Activated naive CD4-positive, alpha-beta T cell treated with Interleukin-2 at 50 U/mL for 16 hours (primary cell): ENCODE measurements at places on chromosomes 3 and 15.

- DNase-seq = no peak
Observed at GRCh38 chr15:26595611-26596010, 177.3 kb downstream of the GABRB3 start.

DNA sequence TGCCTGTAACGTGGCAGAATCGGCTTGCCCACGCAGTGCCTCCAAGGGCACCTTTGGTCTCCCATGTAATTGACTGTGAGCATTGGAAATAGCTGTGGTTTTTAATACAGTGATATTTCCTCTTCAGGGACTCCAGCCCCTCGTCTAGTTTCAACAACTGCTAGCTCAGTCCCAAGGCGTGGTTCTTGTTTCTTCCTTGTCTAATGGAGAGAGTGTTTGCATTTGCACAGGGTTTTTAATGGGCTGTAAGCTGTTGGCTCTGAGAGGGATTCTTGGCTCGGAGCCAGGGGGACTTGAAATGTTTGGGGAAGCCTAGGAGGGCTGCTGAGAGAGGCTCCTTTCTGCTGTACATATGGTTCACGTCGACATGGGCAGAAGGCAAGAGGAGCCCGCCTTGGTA, 86.2 kb downstream of the THSD4 start:
- no peak for DNase-seq

GRCh38 chr15:51647128-51647562, 24.6 kb upstream of the DMXL2 start:
- DNase-seq = no peak

DNA sequence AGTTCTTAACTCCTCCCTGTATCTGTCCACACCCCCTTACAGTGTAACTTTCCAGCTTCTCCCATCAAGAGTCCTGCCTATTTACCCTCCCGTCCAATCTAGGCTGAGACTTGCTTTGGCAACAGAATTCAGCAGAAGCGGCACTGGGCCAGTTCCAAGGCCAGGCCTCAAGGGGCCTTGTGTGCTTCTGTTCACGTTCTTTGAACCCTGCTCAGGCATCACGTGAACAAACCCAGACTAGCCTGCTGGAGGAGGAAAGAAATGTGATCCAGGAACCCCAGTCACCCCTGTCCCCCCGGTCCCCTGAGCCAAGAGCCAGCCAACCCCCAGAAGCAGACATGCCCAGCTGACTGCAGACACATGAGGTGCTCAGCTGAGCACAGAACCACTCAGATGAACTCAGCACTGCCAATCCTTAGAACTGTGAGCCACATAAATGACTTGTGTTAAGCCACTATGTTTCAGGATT, 76.1 kb upstream of the DCLK3 start:
- DNase-seq = no peak

GRCh38 chr15:71562251-71562650, 248.1 kb upstream of the NR2E3 start:
- no peak for DNase-seq

DNA sequence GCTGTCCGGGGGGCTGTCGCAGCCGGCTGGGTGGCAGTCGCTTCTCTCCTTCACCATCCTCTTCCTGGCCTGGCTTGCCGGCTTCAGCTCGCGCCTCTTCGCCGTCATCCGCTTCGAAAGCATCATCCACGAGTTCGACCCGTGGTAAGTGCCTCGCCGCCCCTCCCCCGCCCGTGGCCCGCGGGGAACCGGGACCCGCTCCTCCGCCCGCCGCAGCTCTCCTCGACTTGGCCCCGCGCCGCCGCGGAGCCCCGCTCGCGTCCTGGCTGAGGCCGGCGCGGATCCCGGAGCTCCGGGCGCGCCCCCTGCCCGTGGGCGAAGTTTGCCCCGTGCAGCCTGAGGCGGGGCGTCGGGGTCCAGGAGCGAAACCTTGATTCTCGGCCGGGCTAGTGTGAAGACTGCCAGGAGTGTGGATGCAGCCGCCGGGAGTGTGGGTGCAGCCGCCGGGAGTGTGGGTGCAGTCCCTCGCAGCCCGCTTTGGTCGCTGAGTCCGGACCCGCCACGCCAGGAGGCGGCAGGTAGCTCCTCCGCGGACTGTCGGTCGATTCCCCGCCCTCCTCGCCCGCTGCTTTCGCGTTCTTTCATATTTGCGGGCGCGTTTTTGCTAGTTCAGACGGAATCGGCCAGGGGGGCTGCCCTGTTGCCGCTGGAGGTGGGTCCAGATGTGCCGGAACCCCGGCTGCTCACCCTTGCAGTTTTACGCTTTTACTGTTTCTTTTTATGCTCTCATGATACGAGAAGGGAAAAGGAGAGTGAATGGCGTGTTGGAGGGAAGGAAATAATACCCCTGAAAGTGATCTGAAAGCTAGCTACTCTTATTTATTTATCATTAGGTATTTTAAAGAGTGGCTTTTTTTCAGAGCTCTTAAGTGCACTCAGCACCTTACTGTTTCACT, 692 bp downstream of the STT3B start:
- DNase-seq = peak; percentile 63

DNA sequence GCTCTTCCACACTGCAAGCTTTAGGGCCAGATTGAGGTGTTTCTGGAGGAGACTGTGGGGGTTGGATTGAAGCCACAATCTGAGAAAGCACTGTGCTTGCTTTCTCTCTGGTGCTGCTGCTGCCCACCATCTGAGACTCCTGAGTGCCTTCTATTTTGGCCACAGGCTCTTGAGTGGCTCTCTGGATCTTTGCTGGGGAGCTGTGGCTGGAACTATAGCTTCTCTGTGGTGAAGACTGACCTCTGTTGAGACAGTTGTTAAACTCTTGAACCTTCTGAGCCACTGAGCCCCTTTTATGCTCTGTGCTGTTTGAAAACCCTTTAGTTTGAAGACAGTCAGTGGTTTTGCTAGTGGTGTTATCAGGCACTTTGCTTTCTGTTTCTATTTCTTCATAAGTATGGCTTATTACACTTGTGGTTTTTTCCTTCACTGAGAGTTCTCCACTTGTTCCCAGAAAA, 108.7 kb upstream of the TSPAN3 start:
- no peak for DNase-seq

DNA sequence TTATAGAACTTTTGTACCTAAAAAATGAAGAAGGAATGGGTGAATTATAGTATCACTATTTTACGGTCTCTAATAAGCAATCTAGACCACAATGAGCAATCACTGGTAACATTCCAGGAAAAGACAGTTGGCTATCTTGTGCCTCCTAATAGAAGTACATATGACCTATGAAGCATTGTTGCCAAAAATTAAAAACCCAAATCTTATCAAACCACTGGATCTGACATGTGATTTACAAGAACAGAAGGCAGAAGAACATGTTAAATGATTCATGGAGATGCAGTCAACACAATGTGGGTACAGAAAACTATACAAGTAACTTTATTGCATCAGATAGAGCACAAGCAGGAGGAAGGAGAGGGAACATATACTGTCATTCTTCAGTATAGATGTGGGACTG, 14.5 kb upstream of the HYKK start:
- no peak for DNase-seq

- no peak for DNase-seq
Observed at GRCh38 chr3:69079269-69080159, 651 bp downstream of the UBA3 start.

DNA sequence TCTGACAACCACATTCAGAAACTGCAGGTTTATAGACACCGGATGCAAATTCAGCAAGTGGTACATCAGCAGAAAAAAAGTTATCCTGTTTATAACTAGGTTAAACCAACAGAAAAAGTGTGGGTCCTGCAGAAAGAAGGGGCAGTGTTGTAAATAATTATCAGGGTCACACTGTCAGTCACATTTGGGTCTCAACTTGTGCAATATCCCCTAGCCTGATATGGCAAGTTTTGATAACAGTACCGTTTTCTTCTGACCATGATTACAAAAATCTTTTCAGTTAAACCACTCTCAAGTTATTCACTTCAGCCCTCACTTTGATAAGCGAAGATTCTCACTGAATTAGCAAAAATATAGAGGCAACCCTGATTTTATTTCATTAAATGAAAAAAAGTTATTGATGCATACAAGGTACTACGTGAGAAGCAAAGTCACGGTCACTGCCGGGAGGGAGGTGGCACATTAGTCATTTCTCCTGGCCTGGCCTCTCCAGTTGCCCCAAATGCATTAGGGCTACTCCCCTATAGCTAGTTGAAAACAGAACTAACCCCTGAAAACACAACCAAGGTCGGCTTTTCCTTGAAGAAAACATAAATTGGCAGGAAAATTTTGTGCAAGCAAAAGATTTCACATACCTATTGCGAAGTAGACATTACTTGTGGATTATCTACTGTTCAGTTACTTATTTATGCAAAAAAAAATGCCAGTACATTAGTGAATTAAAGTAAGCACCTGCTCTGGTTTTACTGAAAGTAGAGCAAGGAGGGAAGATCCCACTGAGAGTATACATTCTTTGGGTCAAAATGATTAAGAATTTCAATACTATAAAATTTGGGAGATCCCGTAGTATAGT, 28.6 kb downstream of the IL5RA start:
- no peak for DNase-seq

DNA sequence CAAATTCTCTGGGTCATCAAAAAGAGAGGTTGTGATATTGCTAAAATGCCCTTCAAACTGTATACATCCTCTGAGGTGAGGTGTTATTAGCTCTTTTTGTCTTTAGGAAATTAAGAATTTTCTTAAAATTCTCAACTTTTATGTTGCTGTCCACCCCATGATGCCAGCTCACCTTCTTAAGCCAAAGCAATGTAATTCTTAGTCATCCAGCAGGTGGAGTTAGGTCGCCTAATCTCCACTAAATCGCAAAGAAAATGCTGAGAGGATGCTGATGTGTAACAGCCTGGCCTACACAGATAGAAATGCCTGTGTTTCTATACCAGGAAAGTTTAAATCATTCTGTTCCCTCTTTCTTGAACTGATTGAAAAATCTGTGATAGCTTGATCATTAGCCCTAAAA, 770.2 kb upstream of the ALCAM start:
- DNase-seq = no peak

DNA sequence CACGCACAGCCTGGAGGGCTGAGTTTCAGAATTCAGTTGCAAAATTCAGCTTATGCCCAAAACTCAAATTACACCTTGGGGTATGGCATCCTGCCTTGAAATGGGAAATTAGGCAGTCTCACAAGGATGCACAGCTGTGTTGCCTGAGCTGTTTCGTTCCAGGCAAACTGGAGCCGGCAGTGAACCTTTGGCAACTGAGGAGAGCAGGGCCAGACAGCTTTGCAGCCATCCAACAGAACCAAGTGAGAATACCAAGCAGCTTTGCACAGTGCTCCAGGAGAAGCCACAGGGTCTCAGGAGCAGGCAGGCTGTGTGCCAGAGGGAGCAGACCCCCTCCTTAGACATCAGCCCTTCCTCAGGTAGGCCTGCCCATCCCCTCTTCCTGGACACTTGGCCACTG, 32.5 kb upstream of the BFSP2 start:
- no peak for DNase-seq

DNA sequence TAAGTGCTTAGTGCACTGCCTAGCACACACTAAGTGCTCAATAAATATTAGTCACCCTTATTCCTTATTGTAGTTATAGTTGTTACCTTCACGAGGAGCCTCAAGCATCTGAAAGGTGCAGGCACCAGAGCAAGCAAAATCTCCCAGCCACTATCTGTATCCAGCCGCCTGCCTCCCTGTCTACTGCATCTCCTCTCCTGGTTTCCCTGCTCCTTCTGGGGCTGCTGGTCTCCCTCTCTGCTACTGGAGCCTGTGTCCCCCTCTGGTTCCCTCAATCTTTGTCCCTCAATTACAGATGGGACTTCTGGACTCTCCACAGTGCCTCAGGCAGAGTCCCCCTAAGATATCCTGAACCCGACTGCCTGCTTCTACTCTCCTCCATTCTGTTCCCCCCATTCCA, 18.8 kb downstream of the MYL3 start:
- DNase-seq = no peak
